ENCODE measurements at places on chromosomes 4 and X. TPM values are rescaled to one million over a fixed set of nuclear protein-coding genes. Genes with fewer than 3 reads are reported as not detected.

Gene FAM53A
- total RNA-seq = 3.6 TPM

Gene PROM1
- total RNA-seq = 12.3 TPM

Gene NUDT10
- 3.4 TPM for total RNA-seq

Gene CLGN
- 95.7 TPM for total RNA-seq

Gene TRIM61
- under 0.01 TPM for total RNA-seq

Data from tracheal epithelial cell (primary cell).